ENCODE measurements at places on chromosomes 2 and 18.

DNA sequence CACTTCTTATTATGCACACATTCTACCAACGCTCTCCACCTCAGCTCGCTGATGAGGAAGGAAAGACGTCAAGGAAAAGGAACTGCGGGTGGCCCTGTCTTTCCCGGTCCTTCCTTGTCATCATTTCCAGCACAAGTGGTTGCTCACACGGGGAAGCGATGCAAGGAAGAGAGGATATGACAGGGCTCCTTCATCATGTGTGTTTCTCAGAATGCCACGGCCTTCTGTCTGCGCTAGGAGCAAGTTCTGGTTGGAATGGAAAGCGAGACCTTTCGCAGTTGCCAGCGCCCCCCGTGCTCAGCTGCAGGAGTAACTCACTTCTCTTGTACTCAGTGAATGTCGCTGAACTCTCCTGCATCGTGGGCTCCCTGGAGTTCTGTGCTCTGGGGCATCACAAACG lies 191.8 kb upstream of the GLI2 start:
- DNase-seq = no peak

GRCh38 chr2:21748501-21748900 lies 624.7 kb downstream of the TDRD15 start:
- no peak for DNase-seq

DNA sequence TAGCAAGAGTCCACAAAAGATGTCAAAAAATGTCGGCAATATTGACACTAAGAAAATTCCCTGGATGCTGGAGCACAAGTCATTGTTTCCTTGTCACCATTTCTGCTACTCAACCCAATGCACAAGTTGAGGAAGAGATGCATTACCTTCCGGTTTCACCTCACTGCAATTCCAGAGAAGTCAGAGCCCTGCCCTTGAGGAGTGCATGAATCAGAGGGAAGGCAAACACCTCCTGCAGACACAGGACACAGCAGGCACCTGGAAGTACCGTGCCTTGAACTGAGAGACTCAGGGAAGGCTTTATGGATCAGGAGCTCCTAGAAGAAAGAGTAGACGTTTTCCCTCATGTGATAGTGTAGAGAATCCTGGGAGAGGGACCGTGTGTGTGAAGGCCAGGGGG lies 62.7 kb upstream of the ARL4C start:
- DNase-seq = no peak

GRCh38 chr2:26838121-26838906 lies 9.6 kb upstream of the DPYSL5 start:
- DNase-seq = no peak
